CD4-positive, alpha-beta T cell (primary cell): ENCODE measurements at places on chromosomes 3 and 15. TPM values are rescaled to one million over a fixed set of nuclear protein-coding genes. Genes with fewer than 3 reads are reported as not detected.

DNAH12 gene
- not detected for total RNA-seq

SHF gene
- 3.9 TPM for total RNA-seq

SELENOS gene
- 48.5 TPM for total RNA-seq

IL20RB gene
- total RNA-seq = 2.2 TPM

SCG5 gene
- not detected for total RNA-seq

FAM81A gene
- not detected for total RNA-seq

NEK10 gene
- total RNA-seq = 0.61 TPM

ADPRH gene
- total RNA-seq = 0.36 TPM

APOD gene
- total RNA-seq = not detected

ATP13A5 gene
- total RNA-seq = not detected

TNFAIP8L3 gene
- not detected for total RNA-seq

A4GNT gene
- not detected for total RNA-seq

UQCC5 gene
- 2.8 TPM for total RNA-seq

C3orf20 gene
- total RNA-seq = 0.14 TPM

GAP43 gene
- total RNA-seq = not detected

IGF1R gene
- 39.2 TPM for total RNA-seq

SLC24A5 gene
- total RNA-seq = not detected

GRM2 gene
- 4.2 TPM for total RNA-seq

ZDHHC23 gene
- 3.2 TPM for total RNA-seq

OR4F15 gene
- total RNA-seq = not detected

GMNC gene
- not detected for total RNA-seq

MBNL1 gene
- total RNA-seq = 561 TPM

KCNAB1 gene
- total RNA-seq = not detected

SLC22A13 gene
- total RNA-seq = 0.22 TPM

OR5K2 gene
- total RNA-seq = not detected

PRTG gene
- not detected for total RNA-seq

RARRES1 gene
- total RNA-seq = not detected

GNAT1 gene
- 0.28 TPM for total RNA-seq

GRK7 gene
- 0.19 TPM for total RNA-seq

NECTIN3 gene
- 7.8 TPM for total RNA-seq

MORC1 gene
- total RNA-seq = not detected

BAHD1 gene
- total RNA-seq = 20.3 TPM

FAM43A gene
- total RNA-seq = 2.4 TPM

CACNA1D gene
- total RNA-seq = not detected

COL8A1 gene
- total RNA-seq = not detected

HEMK1 gene
- 12.4 TPM for total RNA-seq

ONECUT1 gene
- not detected for total RNA-seq

TRH gene
- not detected for total RNA-seq

GOLGA8J gene
- 0.19 TPM for total RNA-seq
